ENCODE measurements at places on chromosomes 13 and 19.

- no peak for DNase-seq
Measured at GRCh38 chr19:41848666-41849065, 3.8 kb downstream of the DMRTC2 start.

DNA sequence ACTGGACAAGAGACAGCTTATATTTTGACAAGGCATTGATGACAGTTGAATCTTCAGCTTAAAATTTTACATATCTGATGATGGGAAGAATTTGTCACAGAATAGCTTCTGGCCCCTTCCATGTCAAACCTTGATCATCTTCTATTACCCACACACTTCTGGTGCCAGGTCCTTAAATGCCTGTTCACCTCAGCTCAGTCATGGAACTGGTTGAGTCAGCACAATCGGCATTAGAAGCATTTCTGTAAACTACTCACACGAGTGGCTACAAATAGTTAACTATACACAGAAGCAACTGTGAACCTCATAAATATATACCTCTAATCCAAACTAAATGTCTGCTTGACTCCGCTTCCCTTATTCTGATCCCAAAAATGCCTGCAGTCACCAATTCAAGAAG lies 161.2 kb downstream of the FOXO1 start:
- DNase-seq = no peak

GRCh38 chr19:15124572-15125231 lies 17.5 kb downstream of the SYDE1 start:
- DNase-seq = no peak

GRCh38 chr19:5631567-5632240 lies 8.8 kb downstream of the SAFB start:
- DNase-seq = no peak

GRCh38 chr13:46127358-46128023 lies 22.7 kb upstream of the CPB2 start:
- DNase-seq = no peak

GRCh38 chr19:18017275-18018083 lies 9.5 kb downstream of the ARRDC2 start:
- DNase-seq = no peak

GRCh38 chr13:46643165-46643777 lies 90.3 kb downstream of the LRCH1 start:
- DNase-seq = no peak

GRCh38 chr19:2164020-2164998 lies 576 bp downstream of the DOT1L start:
- DNase-seq = no peak

DNA sequence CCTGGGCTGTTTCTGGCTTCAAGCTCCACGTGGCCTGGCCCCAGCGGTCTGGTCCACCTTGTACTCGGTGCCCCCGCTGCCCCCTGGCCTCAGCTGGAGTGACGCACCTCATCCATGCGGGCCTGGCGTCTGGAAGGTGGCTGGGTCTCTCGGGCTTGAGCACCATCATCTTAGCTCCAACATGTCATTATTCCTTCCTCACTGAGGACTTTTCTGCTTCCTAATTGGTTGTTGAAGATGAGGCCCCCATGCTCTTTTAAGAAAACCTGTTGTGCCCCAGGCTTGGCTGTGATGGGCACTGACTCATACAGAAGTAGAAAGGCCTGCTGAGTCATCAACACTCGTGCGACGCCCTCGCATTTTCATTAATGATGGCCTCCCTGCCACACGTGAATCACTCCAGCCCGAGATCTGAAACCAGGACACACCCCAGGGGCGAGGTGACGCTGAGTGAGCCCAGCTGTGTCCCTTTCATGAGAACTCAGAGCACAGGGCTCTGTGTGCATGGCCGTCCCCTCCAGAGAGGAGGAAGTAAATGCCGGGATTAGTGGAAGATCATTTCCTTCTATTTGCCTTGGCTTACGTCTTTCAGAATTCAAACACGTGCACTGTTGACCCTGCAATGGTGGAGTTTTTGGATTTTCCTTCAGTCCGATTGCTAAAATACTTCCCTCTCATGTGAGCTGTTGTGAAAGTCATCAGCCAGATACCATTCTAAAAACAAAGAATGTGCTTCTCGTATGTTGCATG lies 14.0 kb upstream of the GJA3 start:
- peak; percentile 81 for DNase-seq

DNA sequence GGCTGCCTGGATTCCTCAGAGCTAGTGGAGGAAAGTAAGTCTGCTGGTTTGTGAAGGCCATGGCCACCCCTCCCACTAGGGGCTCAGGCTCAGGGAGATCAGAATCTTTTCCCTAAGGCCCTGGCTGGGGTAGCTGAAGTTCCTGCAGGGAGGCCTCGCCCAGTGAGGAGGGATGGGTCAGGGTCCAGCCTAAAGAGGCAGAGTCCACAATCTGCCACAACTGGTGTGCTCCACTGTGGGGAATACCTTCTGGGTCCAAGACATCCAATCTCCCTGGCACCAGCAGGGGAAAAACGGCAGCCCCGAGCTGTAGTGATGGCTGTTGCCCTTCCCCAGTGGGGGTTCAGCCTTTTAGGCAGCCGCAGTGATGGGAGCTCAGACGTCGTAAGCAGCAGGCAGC lies 23.2 kb downstream of the IGFL3 start:
- DNase-seq = no peak

- no peak for DNase-seq
Measured at GRCh38 chr13:32159137-32159869, 127.7 kb downstream of the FRY start.

- no peak for DNase-seq
Measured at GRCh38 chr19:22257381-22257780, 28.9 kb upstream of the ZNF729 start.

DNA sequence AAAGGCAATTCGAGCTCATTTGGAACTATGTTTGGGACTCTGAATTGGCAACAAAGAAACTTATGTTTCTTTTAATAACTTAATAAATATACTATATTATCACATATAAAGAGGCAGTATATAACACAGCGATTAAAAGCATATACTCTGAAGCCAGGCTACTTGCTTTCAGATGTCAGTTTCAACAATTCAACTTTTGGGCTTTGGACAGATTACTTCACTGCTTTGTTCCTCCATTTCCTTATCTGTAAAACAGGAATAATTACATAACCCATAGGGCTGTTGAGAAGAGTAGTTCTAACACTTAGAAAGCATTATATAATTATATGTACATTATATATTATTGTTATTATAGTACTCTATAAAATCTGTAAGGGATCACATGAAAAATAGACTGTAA lies 107.2 kb downstream of the EDNRB start:
- DNase-seq = no peak

DNA sequence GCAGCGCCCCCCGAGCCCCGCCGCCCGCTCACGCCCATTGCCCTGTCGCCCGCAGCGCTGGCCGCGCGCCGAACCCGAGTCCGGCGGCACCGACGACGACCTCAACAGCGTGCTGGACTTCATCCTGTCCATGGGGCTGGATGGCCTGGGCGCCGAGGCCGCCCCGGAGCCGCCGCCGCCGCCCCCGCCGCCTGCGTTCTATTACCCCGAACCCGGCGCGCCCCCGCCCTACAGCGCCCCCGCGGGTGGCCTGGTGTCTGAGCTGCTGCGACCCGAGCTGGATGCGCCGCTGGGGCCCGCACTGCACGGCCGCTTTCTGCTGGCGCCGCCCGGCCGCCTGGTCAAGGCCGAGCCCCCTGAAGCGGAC lies 518 bp downstream of the KLF2 start:
- no peak for DNase-seq

DNA sequence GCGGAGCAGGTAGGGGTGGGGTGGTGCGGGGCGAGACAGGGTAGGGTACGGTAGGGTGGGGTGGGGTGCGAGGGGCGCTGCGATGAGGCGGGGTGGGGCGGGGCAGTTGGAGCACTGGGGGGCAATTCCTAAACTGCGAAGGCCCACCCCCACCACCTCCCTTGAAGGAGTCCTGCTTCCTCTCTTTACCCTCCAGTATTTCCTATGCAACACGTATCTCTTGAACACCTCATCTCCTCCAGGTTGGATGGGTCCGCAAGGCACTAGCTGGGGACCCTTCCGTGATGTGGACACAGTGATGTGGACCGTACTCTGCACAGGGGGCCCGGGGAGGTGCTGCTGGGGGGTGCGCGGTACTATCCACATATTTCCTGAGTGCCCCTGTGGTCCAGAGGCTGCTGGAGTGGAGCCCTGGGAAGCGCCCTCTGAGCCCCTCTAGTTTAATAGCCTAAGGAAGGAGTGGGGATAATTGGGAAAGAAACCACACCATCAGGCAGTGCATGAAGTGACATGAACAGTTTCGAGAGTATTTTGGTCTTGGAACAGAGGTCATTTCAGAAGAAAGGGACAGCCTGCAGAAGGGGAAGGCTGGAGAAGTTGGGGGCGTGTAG lies 1.1 kb downstream of the IL17D start:
- no peak for DNase-seq

DNA sequence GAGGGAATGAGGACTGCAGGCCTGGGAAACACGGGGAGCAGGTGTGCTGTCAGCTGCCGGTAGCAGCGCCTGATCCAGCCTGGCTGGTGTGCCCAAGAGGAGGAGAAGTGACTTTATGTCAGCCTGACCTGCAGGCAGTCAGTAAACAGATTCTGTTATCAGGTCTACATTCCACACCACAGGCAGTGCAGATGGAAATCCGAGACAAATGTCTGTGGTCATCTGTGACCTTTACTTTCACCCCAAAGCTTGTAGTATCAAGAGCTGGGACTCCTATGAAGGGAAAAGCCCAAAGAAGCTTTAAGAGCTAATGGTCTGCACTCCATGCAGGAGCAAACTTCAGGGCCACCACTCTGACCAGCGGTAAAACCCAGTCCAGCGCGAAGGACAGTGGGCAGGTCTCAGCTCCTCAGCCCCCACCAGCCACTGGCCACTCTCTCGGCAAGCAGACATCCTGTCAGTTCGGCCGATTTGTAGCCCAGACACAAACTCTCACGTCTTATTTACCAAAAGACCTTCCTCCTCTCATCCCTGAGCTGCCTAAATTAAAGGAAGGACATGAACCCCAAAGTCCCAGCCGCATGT lies 7.7 kb downstream of the EPS15L1 start:
- no peak for DNase-seq

All from CD4-positive, alpha-beta T cell treated with Interferon alpha-2 for 1 hour (primary cell).